RWPE2 (cell line): ENCODE measurements at places on chromosomes 11 and 22.

- peak; percentile 88 for DNase-seq
Measured at GRCh38 chr22:50190182-50190940, 4.6 kb downstream of the TRABD start.

- DNase-seq, result peak; percentile 34
Measured at GRCh38 chr22:25372000-25372595, 152.7 kb downstream of the CRYBB2 start.

- no peak for DNase-seq
Measured at GRCh38 chr11:131223198-131223991, 147.0 kb upstream of the NTM start.

DNA sequence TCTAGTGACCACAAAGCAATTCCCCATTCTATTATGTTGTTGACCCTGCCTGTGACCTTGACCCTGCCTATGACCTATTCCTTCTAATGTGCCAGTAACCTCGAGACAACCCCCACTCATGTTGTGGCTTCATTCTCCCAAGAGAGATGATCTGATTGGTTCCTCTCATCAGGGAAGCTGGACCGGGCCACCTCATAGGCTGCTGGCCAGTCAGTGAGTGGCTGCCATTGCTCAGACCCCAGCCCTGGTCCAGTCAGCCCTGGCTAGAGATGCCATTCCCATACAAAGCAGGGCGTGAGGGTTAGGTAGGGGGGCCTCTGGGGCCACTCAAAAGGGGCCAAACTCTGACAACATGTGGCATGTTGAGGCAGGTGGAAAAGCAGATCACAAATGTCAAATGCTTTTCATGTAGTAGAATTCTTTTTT lies 11.9 kb downstream of the SLC29A2 start:
- DNase-seq, result no peak

DNA sequence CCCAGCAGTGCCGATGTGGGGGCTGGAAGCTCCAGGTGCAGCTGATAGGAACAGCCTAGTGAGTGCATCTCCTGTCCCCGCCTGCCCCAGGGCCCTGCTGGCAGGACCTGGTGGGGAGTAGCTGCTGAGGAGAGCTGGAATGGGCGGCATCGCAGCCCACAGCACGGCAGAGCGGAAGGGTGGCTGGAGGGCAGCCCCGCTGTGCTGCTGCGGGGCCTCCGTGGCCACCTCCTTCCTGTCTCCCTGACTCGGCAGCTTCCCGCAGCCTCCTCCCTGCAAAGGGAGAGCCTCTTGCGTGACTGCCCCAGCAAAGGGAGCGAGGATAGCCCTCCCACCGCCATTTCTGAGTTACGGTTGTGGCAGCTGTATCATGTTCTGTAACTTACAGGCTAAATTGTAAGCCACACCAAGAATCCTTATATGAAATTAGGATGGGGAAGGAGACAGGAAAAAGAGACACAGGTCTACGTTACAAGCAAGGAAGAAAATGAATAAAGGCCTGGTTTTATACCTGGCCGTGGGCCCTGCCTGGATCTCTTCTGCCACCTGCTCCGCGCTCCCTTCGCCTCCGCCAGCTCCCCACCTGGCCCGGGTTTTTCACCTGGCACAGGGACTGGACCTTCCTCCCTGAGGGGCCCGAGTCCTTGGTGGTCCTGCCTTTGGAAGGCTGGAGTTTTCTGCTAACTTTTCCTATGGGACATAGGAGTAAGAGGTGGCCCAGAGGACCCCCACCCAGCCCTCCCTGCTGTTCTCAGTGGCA lies 10.0 kb downstream of the TPCN2 start:
- no peak for DNase-seq

GRCh38 chr11:98725471-98725870 lies 295.3 kb upstream of the CNTN5 start:
- no peak for DNase-seq

DNA sequence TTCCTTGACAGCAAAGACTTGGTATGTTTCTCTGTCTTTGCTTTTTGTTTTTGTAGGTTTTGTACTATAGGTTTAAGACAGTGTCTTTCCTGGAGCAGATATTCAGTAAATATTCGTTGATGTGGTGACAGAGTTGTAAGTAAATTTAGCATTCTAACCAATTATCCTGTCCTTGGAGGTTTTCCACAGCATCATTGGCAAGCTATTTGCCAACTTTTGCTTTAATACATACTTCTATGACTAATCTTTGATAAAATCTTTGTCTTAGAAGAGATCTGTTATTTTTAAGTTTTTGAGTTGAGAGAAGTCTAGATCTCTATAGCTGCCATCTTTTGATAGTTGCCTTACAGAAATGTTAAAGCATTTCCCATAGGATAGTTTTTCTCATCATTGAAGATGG lies 3.8 kb downstream of the USP47 start:
- DNase-seq, result no peak

GRCh38 chr11:83510530-83511460 lies 224.6 kb upstream of the CCDC90B start:
- no peak for DNase-seq

- no peak for DNase-seq
Measured at GRCh38 chr11:68214173-68215086, 1.3 kb upstream of the KMT5B start.

GRCh38 chr11:2085251-2086066 lies 53.7 kb downstream of the IGF2 start:
- DNase-seq, result peak; percentile 64

- no peak for DNase-seq
Measured at GRCh38 chr11:127003260-127003981, 2.9 kb upstream of the KIRREL3 start.

DNA sequence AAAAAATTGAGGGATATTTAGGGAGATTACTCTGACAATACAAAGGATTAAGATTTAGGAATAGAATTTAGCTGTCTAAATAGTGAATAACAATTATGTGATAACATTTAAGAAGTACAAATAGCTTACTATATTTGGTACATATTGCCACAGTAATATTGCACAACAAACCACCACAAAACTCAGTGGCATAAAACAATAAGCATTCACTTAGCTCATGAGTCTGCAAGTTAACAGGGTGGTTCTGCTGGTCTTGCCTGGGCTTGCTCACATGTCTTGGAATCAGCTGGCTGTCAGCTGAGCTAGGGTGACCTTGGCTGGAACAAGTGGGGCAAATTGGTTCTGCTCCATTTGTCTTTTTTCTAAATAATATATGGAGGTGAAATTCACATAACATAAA lies 115.1 kb downstream of the DCDC1 start:
- DNase-seq, result no peak

GRCh38 chr11:95503047-95503446 lies 272.0 kb upstream of the SESN3 start:
- DNase-seq, result no peak

DNA sequence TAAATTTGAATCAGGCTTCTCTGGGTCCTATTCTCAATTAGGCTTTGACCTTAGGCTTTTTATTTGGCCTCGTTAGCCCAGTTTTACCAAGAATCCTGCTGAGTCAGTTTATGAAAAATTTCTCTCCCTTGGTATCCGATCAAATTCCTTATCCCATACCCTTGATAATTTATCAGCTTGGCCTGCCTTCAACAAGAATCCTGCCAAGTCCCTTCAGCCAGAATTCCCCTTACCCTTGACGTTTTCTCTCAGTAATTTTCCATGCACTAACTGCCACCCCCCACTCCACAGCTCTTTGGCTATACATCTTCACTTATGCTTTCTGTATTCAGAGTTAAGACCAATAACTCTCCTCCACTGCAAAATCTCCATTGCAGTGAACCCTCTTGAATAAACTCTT lies 811.0 kb upstream of the CCDC90B start:
- no peak for DNase-seq

GRCh38 chr11:94141511-94142307 lies 13.1 kb downstream of the PANX1 start:
- DNase-seq, result no peak

DNA sequence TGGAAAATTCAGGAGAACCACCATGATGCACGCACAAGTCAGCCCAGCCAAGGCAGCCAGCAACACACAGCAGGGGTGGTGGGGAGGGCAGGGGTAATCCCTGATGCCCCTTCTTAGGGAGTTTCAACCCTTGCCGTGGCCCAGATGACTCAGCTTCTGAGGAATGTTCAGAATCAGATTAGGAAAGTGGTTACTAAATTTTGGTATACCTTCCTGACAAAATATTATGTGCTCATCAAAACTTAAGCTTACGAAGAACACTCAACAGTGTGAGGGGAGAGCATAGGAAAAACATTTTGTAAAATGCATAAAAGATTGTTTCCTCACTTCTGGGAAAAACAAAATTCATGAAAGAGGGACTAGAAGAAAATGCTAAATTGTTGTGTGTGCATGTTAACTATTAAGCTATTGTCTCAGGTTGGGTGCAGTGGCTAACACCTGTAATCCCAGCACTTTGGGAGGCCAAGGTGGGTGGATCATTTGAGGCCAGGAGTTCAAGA lies 32.1 kb downstream of the SERPIND1 start:
- DNase-seq, result no peak

- DNase-seq, result no peak
Measured at GRCh38 chr11:91536366-91536765, 688.3 kb upstream of the FAT3 start.

GRCh38 chr11:117412653-117413275 lies 85.1 kb downstream of the CEP164 start:
- no peak for DNase-seq

DNA sequence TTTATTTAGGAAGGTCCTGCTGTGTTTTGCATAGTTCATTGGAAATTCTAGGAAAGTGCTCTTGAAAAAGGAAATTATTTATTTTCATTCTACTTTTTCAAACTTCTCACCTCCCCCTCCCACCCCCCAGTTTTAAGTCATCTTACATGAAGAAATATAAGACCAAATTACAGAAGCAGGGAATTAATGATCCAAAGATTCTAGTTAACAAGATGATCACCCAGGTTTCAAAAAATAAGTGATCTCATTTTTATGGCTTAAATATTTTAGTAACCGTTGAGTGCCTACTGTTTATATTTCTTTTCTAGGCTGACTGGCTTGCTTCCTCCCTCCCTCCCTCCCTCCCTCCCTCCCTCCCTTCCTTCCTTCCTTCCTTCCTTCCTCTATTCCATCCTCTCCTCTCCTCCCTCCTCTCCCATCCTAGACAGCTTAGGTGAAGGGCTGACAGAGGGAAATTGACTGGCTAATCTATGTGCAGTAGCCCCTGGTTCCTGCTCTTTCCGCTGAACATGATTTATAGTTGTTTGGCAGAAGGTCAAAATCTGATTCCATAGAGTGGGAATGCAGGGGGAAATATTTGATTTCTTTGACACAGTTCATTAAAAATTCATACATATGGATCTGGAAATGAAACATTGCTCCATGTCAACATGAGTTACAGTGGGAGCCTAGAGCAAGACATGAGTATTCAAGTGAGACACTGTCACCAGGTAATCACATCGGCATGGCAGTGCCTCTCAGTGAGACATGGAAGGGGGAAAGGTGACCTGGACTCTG lies 123.4 kb downstream of the COMMD9 start:
- DNase-seq, result no peak

DNA sequence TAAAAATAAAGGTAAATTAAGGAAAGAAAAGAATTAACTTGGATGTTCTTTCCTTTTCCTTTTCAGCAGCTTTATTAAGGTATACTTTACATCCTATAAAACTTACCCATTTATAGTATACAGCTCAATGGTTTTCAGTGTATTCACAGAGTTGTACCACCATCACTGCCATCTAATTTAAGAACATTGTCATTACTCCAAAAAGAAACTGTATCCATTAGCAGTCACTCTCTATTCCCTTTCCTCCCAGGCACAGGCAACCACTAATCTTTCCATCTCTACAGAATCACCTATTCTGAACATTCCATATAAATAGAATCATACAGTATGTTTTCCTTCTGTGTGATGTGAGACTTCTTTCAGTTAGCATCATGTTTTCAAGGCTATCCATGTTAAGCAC lies 38.9 kb upstream of the TNRC6B start:
- no peak for DNase-seq

- no peak for DNase-seq
Measured at GRCh38 chr11:8106679-8107078, 25.7 kb downstream of the TUB start.

GRCh38 chr11:68002938-68003845 lies 705 bp downstream of the UNC93B1 start:
- peak; percentile 74 for DNase-seq

- DNase-seq, result no peak
Measured at GRCh38 chr11:11366793-11367192, 13.7 kb upstream of the CSNK2A3 start.

GRCh38 chr11:62398011-62398994 lies 20.5 kb upstream of the SCGB1A1 start:
- no peak for DNase-seq

- DNase-seq, result no peak
Measured at GRCh38 chr22:48477031-48477721, 1350.5 kb downstream of the BRD1 start.

DNA sequence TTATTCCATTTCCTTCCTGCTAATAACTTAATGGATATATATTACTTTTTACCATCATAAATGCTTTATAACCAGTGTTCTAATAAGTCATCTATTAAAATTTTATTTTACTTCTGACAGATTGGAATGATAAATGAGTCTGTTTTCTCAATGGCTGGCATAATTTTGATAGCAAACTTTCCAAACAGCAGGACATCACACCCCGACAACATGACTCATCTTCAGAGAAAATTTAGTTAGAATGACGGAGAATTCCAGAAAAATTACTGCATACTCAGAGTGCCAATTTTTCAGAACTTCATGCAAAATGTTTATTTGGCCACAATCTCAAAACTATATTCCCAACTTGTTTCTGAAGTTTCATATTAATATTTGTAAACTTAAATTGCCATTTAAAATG lies 174.4 kb downstream of the SWAP70 start:
- DNase-seq, result no peak

GRCh38 chr22:43296276-43296902 lies 46.8 kb downstream of the SCUBE1 start:
- no peak for DNase-seq

- DNase-seq, result no peak
Measured at GRCh38 chr11:57547854-57548377, 10.5 kb downstream of the SMTNL1 start.

GRCh38 chr11:58999291-58999680 lies 60.0 kb downstream of the GLYATL1 start:
- no peak for DNase-seq

DNA sequence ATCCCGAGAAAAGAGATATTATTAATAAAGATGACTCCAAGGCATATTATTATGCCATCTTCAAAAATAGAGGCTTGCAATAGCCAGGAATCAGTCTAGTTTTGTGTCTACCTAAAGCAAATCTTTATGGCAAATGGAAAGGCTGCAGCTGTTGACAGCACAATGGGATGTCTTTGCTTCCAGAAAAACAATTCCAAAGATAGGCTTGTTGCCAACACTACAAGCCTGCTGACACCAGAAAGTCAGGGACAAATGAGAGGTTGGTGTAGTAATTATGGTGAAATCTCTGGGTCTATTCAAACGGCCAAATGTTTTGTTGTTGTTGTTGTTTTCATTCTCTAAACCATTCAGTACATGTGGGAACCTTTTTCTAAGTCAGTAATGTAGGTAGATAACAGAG lies 101.8 kb downstream of the LUZP2 start:
- no peak for DNase-seq

DNA sequence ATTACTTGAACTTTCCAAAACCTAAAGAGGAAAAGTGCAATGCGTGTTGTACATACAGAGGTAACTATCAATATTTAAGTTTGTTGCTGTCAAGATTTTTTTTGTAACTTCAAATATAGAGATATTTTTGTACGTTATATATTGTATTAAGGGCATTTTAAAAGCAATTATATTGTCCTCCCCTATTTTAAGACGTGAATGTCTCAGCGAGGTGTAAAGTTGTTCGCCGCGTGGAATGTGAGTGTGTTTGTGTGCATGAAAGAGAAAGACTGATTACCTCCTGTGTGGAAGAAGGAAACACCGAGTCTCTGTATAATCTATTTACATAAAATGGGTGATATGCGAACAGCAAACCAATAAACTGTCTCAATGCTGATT lies 2.1 kb downstream of the ADM start:
- DNase-seq, result no peak
